ENCODE measurements at places on chromosomes 12 and 14. TPM values are rescaled to one million over a fixed set of nuclear protein-coding genes. Genes with fewer than 3 reads are reported as not detected.

GRCh38 chr12:86170051-86170450, 86.1 kb downstream of the MGAT4C start:
- H3K36me3 ChIP-seq: no peaks in the 10 kb centered on the region
- H3K27ac ChIP-seq: no peak overlapping the region
- H3K27me3 ChIP-seq: no peaks in the 10 kb centered on the region

- H3K27me3 ChIP-seq: no peaks in the 10 kb centered on the region
- H3K4me3 ChIP-seq: no peak overlapping the region
- DNase-seq: no peak
- H3K27ac ChIP-seq: peak overlapping the region; percentile 39
- peaks cover 35% of the 10 kb centered on the region for H3K4me1 ChIP-seq
Measured at GRCh38 chr12:96227365-96228106, 33.4 kb downstream of the ELK3 start.

The POTEG gene
- not detected for total RNA-seq

- H3K4me1 ChIP-seq: no peaks in the 10 kb centered on the region
- no peaks in the 10 kb centered on the region for H3K36me3 ChIP-seq
- no peak overlapping the region for H3K27ac ChIP-seq
- H3K27me3 ChIP-seq: no peaks in the 10 kb centered on the region
Measured at GRCh38 chr12:5773550-5773949, 171.5 kb downstream of the ANO2 start.

The HCAR1 gene
- 0.53 TPM for total RNA-seq

DNA sequence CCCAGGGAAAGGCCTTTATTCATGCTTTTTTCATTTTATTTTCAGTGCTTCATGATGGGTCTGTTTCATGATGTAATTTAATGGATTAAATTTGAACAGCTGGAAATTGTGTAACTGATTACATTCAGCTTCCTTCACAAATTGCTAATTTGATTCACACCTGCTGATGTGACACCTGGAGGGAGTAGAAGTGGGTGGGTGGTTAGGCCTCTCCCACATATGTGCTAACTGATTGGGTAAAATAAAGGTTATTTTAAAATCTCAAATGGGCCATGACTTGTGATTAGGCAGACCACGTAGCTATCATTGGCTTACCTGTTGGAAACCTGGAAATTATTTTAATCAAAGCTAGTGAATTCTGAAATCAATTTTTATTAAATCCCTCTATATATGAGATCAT, 142.1 kb downstream of the GXYLT1 start:
- H3K36me3 ChIP-seq: no peaks in the 10 kb centered on the region
- no peak overlapping the region for H3K27ac ChIP-seq
- no peak overlapping the region for H3K4me3 ChIP-seq
- DNase-seq: no peak
- H3K4me1 ChIP-seq: no peaks in the 10 kb centered on the region
- no peaks in the 10 kb centered on the region for H3K27me3 ChIP-seq

DNA sequence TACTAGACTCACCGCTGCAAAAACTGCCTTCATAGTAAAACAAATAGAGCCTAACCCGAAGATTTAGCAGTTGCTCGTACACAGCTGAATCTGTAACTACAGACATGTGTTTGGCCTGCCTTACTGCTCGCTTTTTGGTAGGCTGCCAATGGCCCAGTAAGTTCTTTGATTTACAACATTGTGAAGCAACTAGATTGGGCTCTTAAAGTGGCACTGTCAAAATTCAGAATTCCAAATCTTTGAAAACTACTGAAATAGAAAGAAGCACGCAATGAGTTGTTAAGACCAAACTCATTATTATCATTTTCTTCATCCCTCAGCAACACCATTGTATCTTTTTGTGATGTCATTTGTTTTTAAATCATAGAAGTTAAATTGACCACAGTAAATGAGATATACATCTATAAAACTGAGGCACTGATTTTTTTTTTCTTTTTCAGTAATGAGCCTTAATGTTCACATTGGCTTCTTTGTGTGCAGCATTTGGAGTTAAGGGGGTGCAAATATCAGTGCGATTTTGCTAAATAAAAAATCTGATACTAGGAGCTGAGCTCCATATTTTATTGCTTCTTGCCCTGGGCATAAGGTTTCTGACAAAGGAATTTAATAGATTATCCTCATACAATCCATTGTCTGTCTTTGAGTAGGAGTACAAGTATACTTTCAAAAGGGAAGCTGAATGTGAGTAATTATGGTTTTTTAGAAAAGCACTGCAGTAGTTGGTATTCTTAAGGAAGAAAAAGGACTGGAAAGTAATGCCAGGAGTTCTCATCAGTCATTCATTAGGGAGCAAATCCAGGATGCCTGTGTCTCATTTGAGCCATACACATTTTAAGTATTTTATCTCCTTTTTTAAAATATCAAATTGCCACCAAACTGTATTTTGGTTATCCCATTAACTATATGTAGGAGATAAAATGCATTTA, 138.5 kb downstream of the KICS2 start:
- H3K27ac ChIP-seq: no peak overlapping the region
- DNase-seq: no peak
- H3K36me3 ChIP-seq: no peaks in the 10 kb centered on the region

- no peak overlapping the region for H3K4me3 ChIP-seq
- no peak overlapping the region for H3K27ac ChIP-seq
- H3K36me3 ChIP-seq: no peaks in the 10 kb centered on the region
- no peak for DNase-seq
Measured at GRCh38 chr12:40192704-40193255, 32.0 kb upstream of the LRRK2 start.

The LRRC10 gene
- not detected for total RNA-seq

GRCh38 chr14:28690029-28690692, 76.4 kb upstream of the FOXG1 start:
- DNase-seq: no peak
- H3K27ac ChIP-seq: no peak overlapping the region
- no peaks in the 10 kb centered on the region for H3K27me3 ChIP-seq
- H3K4me1 ChIP-seq: no peaks in the 10 kb centered on the region
- H3K4me3 ChIP-seq: no peak overlapping the region
- no peaks in the 10 kb centered on the region for H3K36me3 ChIP-seq

- no peak overlapping the region for H3K27ac ChIP-seq
- H3K36me3 ChIP-seq: no peaks in the 10 kb centered on the region
- H3K4me1 ChIP-seq: no peaks in the 10 kb centered on the region
- no peaks in the 10 kb centered on the region for H3K27me3 ChIP-seq
- DNase-seq: no peak
Measured at GRCh38 chr14:65439117-65439516, 26.6 kb downstream of the FUT8 start.

- peaks cover 21% of the 10 kb centered on the region for H3K27me3 ChIP-seq
- H3K4me1 ChIP-seq: no peaks in the 10 kb centered on the region
- H3K36me3 ChIP-seq: no peaks in the 10 kb centered on the region
- no peak overlapping the region for H3K4me3 ChIP-seq
- H3K27ac ChIP-seq: no peak overlapping the region
Measured at GRCh38 chr12:115008929-115009328, 325.0 kb upstream of the TBX3 start.

- H3K27me3 ChIP-seq: no peaks in the 10 kb centered on the region
- H3K27ac ChIP-seq: no peak overlapping the region
- peaks cover 28% of the 10 kb centered on the region for H3K4me1 ChIP-seq
- no peak overlapping the region for H3K4me3 ChIP-seq
Measured at GRCh38 chr14:95432144-95433093, 84.0 kb downstream of the SYNE3 start.

The FAR2 gene
- total RNA-seq: not detected

DNA sequence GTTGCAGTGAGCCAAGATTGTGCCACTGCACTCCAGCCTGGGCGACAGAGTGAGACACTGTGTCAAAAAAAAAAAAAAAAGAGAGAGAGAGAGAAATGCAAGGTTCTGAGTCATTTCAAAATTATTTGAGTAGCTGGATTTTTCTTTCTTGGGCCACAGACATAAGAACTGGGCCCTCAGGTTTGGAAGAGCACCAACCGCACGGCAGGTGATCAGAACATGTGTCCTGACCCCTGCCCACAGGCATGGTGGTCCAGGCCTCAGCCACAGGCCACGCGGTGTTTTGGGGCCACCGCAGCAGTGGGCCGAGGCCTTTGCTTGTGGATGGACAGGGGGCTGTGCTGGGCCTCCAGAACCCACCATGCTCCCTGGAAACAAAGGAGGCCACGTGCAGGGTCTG, 126.7 kb downstream of the CALM1 start:
- no peaks in the 10 kb centered on the region for H3K36me3 ChIP-seq
- H3K4me3 ChIP-seq: no peak overlapping the region
- no peak for DNase-seq
- H3K27ac ChIP-seq: no peak overlapping the region
- peaks cover 7% of the 10 kb centered on the region for H3K4me1 ChIP-seq
- H3K27me3 ChIP-seq: peaks cover 3% of the 10 kb centered on the region

The LUM gene
- not detected for total RNA-seq

DNA sequence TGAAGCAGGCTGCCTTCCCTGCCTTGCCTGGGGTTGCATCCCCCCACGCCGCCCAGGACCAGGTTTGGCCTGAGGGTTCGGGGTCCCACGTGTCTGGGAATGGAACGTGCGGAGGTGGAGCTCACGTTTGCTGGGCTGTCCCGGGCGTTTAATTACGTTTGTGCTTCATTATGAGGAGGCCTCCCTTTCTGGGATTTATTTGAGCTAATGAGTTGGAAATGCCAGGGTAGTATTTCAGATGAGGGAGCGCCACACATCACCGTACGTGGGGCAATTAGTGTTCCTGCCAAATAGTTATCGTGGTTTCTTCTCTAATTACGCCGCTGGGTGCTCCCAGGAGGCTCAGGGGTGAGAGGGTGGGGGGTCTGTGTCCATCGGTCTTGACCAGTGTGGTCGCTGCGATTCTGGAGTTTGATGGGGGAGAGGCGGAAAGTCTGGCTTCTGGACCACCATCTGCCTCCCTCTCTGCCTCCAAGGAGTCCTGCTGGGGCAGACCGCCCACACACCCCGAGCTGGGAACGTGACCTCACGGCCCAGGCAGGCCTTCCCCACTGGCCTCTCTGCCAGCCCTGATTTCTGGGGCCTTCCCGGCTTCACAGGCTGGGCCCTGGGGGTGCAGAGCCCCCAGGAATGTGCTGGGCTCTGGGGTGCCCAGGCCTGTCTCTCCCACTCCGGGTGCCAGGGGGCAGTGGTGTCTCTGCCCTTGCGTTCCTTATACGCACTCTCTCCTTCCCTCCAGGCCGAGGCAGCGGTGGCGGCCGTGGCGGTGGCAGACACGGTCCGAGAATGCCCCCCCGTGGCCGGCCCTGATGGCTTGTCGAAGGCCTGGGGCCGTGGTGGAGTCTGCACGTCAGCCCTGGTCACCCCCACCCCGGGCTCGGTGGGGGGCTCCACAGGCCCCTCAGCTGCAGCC, 18.9 kb downstream of the KIF26A start:
- H3K27me3 ChIP-seq: peaks cover 49% of the 10 kb centered on the region
- no peaks in the 10 kb centered on the region for H3K36me3 ChIP-seq
- no peak overlapping the region for H3K4me3 ChIP-seq
- H3K4me1 ChIP-seq: no peaks in the 10 kb centered on the region
- peak; percentile 5 for DNase-seq
- no peak overlapping the region for H3K27ac ChIP-seq

The CCDC177 gene
- total RNA-seq: not detected

The GPRC5D gene
- total RNA-seq: not detected

Data from HepG2 (cell line).